ENCODE measurements at places on chromosomes 6 and 20.
A peak's percentile ranks its signal among the peaks of the same experiment; 100 is the strongest.

GRCh38 chr6:158677906-158678578 is 28.2 kb downstream of the SYTL3 start:
- DNase-seq = no peak

- peak; percentile 52 for DNase-seq
Observed at GRCh38 chr6:84764332-84765049, at the start of gene TBX18. Gene TBX18 (minus strand): TSS chr6:84764598. CDS start chr6:84764181, 417 bp downstream.

GRCh38 chr6:133312006-133312405 is 70.8 kb downstream of the EYA4 start:
- DNase-seq = no peak

- DNase-seq = no peak
Observed at GRCh38 chr20:58639182-58640146, 11.6 kb upstream of the STX16 start.

DNA sequence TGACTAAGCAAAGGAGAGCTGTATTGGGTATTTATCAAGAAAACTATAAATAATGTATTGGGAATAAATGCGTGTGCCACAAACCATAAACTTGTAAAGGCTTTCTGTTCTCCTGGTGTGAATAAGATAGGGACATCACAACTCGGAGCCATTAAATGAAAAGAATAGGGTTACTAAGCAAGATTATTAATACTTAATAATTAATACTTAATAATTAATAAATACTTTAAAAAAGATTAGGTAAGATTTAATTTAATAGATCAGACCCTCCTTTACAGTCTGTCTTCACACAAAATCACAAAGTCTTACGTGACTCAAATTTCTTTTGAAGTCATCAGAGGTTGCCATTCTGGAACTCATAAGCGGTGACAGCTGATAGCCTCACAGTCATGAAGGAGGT is 648.9 kb downstream of the PRKN start:
- DNase-seq = no peak

DNA sequence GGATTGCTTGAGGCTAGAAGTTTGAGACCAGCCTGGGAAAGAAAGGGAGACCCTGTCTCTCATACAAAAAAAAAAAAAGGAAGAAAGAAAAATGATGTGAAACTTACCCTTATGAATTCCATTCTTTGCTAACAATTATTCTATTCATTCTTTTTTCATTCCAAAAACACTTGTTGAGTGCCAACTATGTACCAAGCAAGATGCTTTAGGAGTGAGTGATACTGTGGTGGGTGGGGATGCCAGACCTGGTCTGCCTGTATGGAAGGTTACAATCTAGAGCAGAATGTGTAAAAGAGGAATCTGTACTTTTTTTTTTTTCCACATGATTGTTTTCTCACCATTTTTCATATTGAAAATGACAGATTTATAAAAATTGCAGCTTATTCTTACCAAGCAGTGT is 73.8 kb upstream of the TULP1 start:
- no peak for DNase-seq

DNA sequence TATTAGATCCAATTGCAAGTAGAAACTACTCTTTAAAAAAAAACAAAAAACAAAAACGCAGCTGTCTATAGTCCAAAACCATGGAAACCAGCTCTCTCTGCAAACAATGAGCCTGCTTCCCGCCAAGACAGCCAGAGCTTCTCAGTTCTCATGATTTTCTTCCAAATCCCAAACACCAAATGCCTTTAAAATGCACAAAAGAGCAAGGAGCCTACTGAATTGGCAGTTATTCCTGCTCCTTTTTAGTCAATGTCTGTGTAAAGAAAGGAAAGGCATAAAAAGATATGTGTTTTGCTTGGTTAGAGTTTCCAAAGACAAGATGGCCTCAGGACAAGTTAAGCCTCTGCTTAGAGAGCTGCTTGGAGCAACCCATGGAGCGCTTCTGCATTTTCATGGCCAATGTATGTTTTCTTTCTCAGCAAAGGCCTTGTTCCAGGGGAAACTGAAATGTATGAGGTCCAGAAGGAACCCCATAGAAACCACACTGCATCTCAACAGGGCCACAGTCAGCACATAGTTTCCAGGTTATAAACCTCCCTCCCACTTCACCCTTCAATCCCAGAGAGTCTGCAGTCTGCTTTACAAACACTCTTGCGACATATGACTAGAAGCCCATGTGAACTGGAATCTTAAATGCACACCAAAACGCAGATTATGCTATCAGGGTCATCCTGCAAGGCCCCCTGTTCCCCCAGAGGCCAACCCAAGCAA is 209.3 kb upstream of the TAB2 start:
- DNase-seq = no peak

DNA sequence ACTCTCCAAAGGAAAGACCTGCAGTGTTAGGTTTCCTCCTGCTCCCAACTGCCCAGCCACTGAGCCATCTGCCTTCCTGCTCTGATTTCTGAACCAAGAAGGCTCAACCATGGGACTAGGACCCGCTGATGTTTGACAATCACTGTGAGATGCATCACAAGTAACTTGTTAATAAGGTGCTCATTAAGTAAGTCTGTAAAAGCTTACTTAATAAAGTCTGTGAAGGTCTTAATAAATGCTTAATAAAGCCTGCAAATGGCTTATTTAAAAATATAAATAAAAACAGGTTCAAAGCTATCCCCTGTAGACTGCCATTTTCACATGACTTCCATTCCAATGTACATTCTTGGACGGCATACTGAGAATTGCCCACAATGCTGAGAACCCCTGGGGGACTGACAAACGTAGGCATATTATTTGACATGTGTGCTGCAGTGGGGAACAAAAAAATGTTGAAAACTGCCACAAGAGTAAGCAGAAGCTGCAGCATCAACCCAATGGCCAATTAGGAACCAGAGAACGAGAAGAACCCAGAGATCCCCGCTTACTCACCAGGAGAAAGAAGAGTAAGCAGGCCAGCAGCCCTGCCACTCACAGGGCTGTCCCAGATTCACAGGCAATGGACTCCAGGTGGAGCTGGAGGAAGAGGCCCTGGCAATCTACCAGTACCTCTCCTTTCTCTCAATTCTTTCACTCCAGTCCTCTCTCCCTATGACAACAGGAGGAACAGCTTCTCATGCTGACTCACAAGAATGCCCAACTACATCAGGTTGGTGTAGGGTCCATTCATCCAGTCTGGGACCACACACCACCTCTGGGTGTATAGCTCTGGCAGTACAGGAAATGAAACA is 19.5 kb downstream of the KIF13A start:
- DNase-seq = no peak

- DNase-seq = no peak
Observed at GRCh38 chr6:17494919-17495318, 101.5 kb downstream of the CAP2 start.

DNA sequence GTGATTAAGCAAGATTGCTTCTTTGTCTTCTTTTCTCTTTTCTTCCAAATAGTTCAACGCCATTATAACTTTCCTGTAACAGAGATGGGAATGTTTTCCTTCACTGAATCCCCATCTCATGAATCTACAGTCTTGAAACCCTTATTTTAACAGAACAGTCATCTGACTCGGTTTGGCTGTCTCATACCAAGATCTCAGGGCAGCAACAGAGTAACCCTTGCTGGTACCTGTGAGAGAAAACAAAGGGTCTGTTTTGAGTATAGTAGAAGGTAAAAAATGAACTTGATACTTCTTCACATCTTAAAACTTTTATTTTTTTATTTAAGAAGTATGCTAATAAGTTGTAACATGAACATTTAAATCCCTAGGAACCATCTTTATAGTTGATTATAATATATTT is 19.6 kb upstream of the DSE start:
- DNase-seq = no peak

DNA sequence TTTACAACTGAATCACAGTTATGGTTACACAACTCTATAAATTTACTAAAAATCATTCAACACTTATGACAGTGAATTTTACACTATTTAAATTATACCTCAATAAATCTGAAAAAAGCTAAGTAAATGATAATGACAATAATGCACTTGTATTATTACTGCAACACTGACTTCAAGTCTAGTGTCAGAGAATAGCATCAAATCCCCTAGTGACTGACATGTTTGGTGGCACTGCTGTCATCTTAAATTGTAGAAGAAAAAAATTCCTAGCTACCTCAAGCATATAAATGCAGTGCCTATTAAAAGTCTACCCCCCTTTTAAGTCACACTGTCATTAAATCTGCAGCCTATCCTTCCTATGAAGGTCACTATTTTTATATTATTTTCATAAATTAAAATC is 189.4 kb upstream of the RUNX2 start:
- DNase-seq = no peak

- no peak for DNase-seq
Observed at GRCh38 chr6:130434174-130434873, 68.5 kb downstream of the TMEM200A start.

GRCh38 chr6:161303628-161304340 is 29.9 kb upstream of the AGPAT4 start:
- DNase-seq = no peak

- no peak for DNase-seq
Observed at GRCh38 chr6:44672841-44673240, 285.3 kb downstream of the CDC5L start.

DNA sequence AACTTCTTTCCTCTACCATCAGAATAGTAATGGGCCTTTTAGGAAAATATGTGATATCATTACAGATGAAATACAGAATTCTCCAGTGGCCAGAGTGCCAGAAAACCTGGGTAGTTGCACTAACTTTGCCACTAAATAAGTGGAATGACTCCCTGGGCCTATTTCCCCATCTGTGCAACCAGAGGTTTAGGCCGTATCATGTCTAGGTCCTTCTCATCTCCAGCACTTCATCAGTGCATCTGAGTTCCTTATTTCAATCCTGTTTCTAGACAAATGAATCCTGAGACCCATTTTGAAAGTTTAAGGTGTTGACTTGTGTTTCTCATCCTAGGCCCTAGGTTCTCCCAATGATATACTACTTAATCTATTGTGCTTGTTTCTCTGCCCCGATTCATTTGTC is 236.2 kb downstream of the CD83 start:
- no peak for DNase-seq

DNA sequence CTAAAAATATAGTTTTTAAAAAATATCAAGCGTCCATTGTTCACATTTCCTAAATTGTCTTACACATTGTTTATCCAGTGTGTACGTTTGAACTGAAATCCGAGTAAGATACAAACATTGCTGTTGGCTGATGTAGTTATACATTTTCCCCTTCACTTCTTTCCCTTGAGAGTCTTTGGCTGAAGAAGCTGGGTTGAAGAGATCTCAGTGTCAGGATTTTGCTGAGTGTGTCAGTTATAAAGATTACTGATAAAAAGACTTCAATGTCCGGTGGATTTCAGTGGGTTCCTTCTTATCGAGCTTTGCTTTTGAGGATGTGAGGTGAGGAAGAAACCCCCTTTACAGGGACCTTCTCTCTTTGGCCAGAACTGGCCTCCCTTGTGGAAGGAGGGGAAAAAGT is 20.5 kb downstream of the RFPL4B start:
- no peak for DNase-seq

DNA sequence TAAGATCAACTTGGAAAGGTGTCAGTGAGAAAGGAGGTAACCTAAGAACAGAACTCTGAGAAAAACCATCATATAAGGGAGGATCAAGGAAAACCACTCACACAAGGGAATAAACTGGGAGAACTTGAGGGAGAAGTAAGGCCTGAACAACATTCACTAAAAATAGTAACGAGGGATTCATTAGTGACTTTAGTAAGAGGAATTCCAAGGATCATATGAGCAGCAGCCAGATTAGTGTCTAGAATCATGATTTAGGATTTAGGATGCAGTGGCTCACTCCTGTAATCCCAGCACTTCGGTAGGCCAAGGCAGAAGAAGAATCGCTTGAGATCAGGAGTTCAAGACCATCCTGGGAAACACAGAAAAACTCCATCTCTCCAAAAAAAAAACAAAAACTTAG is 376.5 kb upstream of the MARCKS start:
- no peak for DNase-seq

- no peak for DNase-seq
Observed at GRCh38 chr20:39110819-39111136, 148.6 kb downstream of the DHX35 start.

GRCh38 chr6:122033564-122034181 is 365.8 kb upstream of the HSF2 start:
- no peak for DNase-seq

DNA sequence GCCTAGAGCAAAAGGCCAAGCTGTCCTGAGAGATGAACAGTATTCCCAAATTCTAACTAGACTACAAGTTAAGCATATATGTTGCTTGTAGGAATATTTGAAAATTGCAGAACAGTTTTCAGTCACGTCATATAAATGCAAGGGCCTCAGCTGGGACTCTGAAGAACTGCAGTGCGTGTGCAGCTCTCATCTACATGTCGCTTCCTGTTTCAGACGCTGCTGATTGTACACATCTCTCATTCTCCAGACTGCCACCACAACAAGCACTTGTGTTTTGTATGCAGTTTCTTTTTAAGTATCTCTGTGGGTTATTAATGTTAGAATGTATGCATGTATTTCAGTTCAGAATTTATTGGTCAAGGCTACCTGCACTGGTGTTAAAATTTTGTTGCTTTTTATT is 119.7 kb downstream of the MAP3K4 start:
- DNase-seq = no peak

DNA sequence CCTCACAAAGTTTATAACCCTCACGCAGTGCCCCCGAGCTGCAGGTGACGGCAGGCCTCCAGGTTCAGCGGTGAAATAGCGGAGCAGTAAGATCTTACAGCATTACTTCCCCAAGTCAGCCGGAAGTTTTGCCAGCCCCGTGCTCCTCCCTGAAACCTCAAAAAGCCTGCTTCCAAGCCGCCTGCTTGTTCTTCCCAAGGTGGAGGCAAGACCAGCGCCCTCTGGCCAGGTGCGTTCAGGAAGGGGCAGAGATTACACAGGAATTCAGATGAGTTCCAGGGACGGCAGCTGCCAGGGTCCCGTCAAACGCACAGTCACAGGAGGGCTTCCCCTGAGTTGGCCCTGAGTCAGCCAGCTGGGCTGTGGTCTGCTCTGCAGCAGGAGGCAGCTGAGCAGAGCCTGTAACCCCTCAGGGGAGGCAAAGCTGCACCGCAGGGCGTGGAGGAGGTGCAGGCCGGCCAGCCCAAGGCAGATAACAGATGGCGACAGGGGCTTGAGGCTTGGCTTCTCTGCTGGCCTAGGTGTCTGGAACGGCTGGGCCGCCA is 124.1 kb upstream of the RPS6KA2 start:
- peak; percentile 78 for DNase-seq

GRCh38 chr6:40077736-40078135 is 143.5 kb upstream of the MOCS1 start:
- no peak for DNase-seq

DNA sequence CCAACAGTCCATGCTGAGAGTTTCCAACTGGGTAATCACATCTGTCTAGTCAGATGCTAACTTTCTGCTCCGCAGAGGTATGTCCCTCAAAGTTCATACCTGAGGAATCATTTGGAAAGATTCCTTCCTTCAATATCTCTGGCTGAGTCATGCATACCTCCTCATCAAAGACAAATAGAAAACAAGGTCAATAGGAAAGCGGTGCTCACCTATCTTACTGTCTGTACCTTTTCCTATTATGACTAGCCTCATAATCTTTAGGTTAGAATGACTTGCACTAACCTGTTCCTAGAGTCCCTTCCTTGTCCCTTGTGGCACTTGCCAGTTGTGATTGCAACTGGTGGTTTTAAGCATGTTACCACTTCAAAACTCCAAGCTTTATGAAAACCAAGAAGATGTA is 78.2 kb upstream of the PTPRK start:
- DNase-seq = no peak
